ENCODE measurements at places on chromosomes 7 and 10.

- DNase-seq: no peak
Measured at GRCh38 chr10:25646371-25646770, 287.7 kb upstream of the MYO3A start.

DNA sequence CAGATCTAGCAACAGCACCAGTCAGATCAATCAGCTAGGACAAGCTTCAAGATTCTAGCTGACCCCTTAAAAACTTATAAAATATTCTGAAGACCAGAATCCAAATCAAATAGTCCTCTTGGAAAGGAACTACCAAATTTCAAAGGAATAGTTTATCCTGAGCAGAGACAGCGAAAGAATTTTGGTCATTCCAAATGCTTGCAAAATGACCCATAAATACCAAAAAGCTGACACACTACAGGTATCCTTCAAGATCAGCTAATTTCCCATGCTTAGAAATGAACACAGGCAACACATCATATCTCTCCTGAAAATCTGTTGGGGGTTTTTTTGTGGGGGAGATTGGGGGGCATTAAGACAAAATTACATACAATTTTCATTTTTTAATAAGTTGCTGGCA is 78.8 kb downstream of the PDSS1 start:
- no peak for DNase-seq

GRCh38 chr7:24905996-24906770 is 73.8 kb downstream of the OSBPL3 start:
- no peak for DNase-seq

GRCh38 chr10:26479766-26480492 is 41.8 kb downstream of the APBB1IP start:
- DNase-seq: no peak

DNA sequence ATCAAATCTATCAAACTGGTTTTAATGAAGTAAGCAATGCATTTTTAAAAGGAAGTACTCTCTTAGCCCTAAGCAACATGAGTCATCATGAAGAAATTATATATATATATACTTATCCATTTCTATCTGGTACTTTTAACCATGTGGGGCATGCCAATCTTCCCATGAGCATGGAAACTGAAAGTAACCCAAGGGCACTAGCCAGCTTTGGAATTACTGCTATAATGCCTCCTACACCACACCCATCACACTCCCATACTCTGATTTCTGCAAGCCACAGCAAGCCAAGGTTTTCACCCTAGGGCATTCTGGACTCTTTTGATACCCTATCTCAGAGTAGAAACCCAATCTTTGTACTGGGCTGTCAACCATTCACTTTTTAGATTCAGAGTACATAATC is 204.6 kb downstream of the IMMP2L start:
- no peak for DNase-seq

GRCh38 chr7:43395351-43395750 is 187.6 kb upstream of the STK17A start:
- no peak for DNase-seq

DNA sequence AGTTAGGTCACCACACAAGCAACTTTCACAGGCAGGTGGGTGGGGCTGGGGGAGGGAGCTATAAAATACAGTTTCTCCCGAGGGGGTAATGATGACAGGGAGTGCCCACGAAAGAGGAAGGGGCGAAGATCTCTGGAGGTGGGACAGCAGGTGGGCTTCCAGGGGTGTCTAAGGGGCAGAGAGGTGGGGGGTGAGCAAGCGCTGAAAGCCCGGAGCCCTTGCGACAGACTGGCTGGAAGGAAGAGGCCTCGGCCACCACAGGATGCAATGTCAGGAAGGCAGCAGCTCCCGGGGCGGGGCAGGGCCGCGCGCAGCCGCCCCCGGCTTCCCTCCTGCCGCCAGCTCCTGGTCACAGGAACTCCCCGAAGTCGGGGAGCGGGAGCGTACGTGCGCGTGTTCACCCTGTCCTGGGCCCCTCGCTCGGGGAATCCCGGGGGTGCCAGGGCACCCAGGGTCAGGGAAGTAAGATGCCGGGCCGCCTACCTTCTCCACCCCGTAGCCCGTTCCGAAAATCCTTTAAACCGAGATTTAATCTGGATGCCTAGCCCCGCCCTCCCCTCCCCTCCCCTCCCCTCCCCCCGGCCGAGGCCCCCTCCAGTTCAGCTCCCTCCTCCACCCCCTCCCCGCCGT is 105.2 kb upstream of the PPIF start:
- DNase-seq: no peak

GRCh38 chr7:70063371-70063770 is 465.1 kb downstream of the AUTS2 start:
- DNase-seq: no peak

DNA sequence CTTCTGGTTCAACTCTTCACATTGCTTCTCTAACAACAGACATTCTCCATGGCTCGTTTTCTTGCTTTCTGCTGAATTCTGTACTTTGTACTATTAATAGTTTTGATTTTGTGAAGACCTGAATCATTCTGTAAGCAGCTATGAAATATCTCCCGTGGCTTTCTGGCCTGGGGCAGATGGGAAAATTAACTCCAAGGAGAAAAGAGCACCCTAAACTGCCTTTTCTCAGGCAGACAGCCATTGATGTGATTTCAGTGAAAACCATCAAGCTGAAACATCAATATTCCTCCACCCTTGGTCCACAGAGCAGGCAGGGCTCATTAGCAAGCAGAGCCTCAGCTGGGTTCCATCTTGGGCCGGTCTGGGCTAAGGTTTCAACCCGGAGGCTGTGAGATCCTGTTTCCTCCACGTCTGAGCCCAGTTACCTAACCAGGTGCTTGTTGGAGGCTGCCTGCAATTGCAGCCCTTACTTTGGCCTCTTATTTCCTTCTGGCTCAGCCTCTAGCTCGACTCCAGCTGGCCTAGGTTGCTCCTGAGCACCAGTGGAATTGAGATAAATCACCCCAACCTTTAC is 21.1 kb upstream of the EZH2 start:
- no peak for DNase-seq

GRCh38 chr10:12719365-12719764 is 282.1 kb downstream of the CCDC3 start:
- no peak for DNase-seq

Measured in G401 (cell line).